CD4-positive, alpha-beta memory T cell (primary cell): ENCODE measurements at places on chromosomes 4 and X. TPM values are rescaled to one million over a fixed set of nuclear protein-coding genes. Genes with fewer than 3 reads are reported as not detected.

Gene GAGE10
- not detected for total RNA-seq

Gene CXCL13
- total RNA-seq = not detected

Gene STEEP1
- total RNA-seq = 22.1 TPM

Gene MTMR8
- total RNA-seq = 7.6 TPM

Gene SNX12
- total RNA-seq = 36.7 TPM

Gene KLHL4
- total RNA-seq = not detected

Gene GPR143
- not detected for total RNA-seq

Gene SPANXD
- total RNA-seq = not detected

Gene SOX3
- total RNA-seq = not detected

Gene UGDH
- 21.6 TPM for total RNA-seq

Gene ELK1
- 38.3 TPM for total RNA-seq

Gene GPC4
- not detected for total RNA-seq

Gene AFF1
- 108 TPM for total RNA-seq

Gene GLUD2
- 0.53 TPM for total RNA-seq

Gene CDX4
- not detected for total RNA-seq

Gene TMEM35A
- total RNA-seq = not detected

Gene PDS5A
- total RNA-seq = 96.9 TPM

Gene GTPBP6
- total RNA-seq = 77.1 TPM

Gene TRIM61
- total RNA-seq = 1.4 TPM

Gene SLC9B1
- 5.2 TPM for total RNA-seq

Gene OPN1LW
- total RNA-seq = not detected

Gene FGF2
- not detected for total RNA-seq

Gene AFP
- total RNA-seq = not detected

Gene RNF212
- 2.4 TPM for total RNA-seq

Gene ZCCHC18
- total RNA-seq = 9.2 TPM

Gene H2BW2
- total RNA-seq = not detected

Gene ODAPH
- not detected for total RNA-seq

Gene RLIM
- total RNA-seq = 43.8 TPM

Gene GABRG1
- total RNA-seq = not detected

Gene UGT8
- total RNA-seq = 0.17 TPM

Gene EVC
- total RNA-seq = 2.1 TPM

Gene C4orf50
- 0.26 TPM for total RNA-seq

Gene OPHN1
- total RNA-seq = 0.23 TPM

Gene USP51
- 3.0 TPM for total RNA-seq

Gene SMIM10
- total RNA-seq = not detected

Gene BEND2
- total RNA-seq = not detected

Gene NAP1L2
- 20.9 TPM for total RNA-seq

Gene PI4K2B
- total RNA-seq = 15.3 TPM

Gene CCSER1
- 2.0 TPM for total RNA-seq

Gene UGT2B17
- not detected for total RNA-seq

Gene ZFP92
- 0.55 TPM for total RNA-seq

Gene ARSJ
- total RNA-seq = 0.15 TPM

Gene ZIC3
- total RNA-seq = not detected

Gene GABRB1
- total RNA-seq = not detected

Gene SLC2A9
- 2.4 TPM for total RNA-seq
